ENCODE measurements at places on chromosomes 3 and 15. TPM values are rescaled to one million over a fixed set of nuclear protein-coding genes. Genes with fewer than 3 reads are reported as not detected.

The MYL3 gene
- 5.4 TPM for total RNA-seq

The KLHL40 gene
- 0.12 TPM for total RNA-seq

The TM6SF1 gene
- 0.24 TPM for total RNA-seq

The BBS4 gene
- 17.1 TPM for total RNA-seq

The ITIH1 gene
- 8.0 TPM for total RNA-seq

The POPDC2 gene
- 1.4 TPM for total RNA-seq

The CCR1 gene
- total RNA-seq: 0.98 TPM

The TMEM207 gene
- not detected for total RNA-seq

The ARL8B gene
- 63.0 TPM for total RNA-seq

The GABRB3 gene
- 25.7 TPM for total RNA-seq

The TMEM40 gene
- total RNA-seq: 51.3 TPM

The EBLN2 gene
- 6.3 TPM for total RNA-seq

The TMEM108 gene
- total RNA-seq: 4.8 TPM

The EFHB gene
- total RNA-seq: 0.71 TPM
